HFF-Myc (cell line): ENCODE measurements at places on chromosomes 6 and 20.

- no peak for DNase-seq
Observed at GRCh38 chr6:4703382-4703781, 72.8 kb upstream of the CDYL start.

- no peak for DNase-seq
Observed at GRCh38 chr6:22631091-22631490, 61.7 kb downstream of the HDGFL1 start.

DNA sequence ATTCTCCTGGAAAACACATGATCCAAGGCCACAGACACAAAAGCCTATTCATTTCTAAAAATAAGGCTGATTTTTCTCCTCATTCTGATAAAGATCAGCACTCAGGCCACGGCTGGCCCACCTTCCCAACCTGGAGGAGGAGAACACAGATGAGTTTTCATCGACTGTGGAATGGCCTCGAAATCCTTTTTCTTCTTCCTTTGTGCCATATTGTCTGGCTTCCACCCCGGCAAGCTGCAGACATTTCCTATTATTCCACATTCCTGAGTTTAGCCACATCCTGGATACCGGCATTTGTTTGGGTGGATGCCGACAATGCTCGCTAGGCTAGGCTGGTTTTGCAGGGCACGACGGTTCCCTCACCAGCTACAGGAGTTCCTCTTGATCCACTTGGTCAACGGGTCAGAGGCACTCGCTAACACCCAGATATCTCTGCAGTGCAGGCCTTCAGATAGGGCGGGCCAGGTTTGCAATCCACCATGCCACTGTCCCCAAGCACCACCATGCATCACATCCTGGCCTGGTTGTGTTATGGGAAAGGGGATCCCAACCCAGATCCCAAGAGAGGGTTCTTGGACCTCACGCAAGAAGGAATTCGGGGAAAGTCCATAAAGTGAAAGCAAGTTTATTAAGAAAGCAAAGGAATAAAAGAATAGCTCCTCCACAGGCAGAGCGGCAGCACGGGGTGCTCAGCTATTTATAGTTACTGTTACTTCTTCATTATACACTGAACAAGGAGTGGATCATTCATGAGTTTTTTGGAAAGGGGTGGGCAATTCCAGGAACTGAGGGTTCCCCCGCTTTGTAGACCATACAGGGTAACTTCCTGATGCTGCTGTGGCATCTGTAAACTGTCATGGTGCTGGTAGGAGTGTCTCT lies 4.2 kb upstream of the CTSZ start:
- DNase-seq: peak; percentile 81

DNA sequence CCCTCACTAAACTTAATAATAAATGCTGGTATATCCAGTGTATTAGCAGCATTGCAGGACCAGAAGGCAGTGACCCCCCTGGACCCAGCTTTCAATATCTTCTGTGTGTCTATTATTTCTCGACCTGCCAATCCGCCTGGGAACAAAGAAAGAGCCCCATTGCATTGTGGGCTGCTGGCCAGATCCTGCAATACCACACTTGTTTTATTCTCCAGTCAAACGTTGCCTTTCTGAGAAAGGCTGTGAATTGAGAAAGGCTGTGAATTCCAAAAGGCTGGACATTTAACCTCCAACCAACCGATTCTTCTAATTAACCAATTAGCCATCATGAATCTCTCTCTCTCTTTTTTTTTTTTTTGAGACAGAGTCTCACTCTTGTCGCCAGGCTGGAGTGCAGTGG lies 1.5 kb upstream of the MTO1 start:
- DNase-seq: no peak

GRCh38 chr6:18386298-18386976 lies 713 bp upstream of the RNF144B start:
- DNase-seq: no peak

GRCh38 chr6:10838794-10839333 lies 525 bp upstream of the MAK start:
- DNase-seq: no peak

- DNase-seq: no peak
Observed at GRCh38 chr6:52654592-52654991, 16.3 kb upstream of the TMEM14A start.

DNA sequence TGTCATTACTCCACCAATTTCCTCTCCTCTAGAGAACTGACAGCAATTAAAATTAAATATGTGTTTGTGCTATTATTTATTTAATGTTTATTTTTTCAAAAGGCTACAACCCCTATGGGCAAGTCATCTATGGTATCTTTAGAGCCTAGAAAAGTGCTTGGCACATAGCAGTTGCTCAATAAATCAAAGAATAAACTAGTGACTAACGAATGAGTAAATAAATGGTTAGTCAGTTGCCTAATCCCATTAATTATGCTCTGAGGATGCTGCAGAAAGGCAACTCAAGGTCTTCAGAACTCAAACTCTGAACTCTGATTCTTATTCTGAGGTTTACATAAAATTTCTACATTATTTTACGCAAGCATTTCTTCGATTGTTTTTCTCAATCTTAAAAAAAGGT lies 193.0 kb upstream of the TSHZ2 start:
- no peak for DNase-seq

GRCh38 chr6:89690944-89691324 lies 52.4 kb upstream of the LYRM2 start:
- DNase-seq: no peak

GRCh38 chr6:149248693-149249369 lies 68.7 kb upstream of the TAB2 start:
- DNase-seq: no peak

DNA sequence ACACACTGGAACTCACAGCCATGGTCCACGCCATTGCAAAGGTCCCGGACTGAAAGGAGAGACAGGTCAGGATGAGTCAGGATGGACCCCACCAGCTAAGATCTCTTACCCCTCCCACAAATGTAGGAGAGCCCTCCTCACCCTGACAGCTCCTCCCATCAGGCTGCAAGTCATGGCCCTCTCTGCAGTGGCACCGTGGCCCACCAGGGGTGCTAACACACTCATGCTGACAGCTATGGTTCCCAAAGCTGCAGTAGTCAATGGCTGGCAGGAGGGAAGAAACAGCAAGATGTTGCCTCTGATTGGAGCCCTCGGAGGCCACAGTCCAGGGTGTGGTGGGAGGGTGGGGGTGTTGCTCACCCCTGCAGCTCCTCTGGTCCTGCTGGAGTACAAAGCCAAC lies 5.7 kb upstream of the RBPJL start:
- DNase-seq: no peak
